ENCODE measurements at places on chromosomes 12 and 14.

DNA sequence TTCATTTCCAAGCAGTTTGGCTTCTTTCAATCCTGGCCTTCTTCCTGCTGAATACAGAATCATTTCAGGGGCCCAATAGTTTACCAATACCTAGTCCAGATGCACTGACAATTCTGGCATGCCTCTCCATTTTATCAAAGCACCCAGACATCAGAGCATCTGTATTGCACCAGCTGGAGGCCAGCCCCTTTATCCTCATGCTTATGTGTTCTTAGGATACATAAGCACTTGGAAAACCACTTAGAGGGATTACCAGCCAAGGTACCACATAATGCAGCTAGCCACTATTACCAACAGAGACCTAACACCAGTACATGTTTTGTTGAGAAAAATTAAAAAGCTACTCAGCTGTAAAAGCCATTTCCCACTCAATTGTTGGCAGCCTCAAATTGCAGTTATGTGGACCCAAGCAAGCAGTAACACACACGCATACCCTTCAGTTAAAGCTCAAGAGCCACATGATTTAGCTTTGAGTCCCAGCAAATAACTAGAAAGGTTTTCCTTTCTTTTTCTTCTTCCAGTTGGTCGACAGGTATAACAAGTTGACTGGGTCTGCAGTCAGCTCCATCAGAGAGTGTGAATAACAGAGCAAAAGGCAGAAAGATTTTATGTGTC, 263.8 kb downstream of the DIO2 start:
- peak; percentile 16 for DNase-seq

GRCh38 chr12:125458552-125459268, 393.5 kb downstream of the AACS start:
- no peak for DNase-seq

DNA sequence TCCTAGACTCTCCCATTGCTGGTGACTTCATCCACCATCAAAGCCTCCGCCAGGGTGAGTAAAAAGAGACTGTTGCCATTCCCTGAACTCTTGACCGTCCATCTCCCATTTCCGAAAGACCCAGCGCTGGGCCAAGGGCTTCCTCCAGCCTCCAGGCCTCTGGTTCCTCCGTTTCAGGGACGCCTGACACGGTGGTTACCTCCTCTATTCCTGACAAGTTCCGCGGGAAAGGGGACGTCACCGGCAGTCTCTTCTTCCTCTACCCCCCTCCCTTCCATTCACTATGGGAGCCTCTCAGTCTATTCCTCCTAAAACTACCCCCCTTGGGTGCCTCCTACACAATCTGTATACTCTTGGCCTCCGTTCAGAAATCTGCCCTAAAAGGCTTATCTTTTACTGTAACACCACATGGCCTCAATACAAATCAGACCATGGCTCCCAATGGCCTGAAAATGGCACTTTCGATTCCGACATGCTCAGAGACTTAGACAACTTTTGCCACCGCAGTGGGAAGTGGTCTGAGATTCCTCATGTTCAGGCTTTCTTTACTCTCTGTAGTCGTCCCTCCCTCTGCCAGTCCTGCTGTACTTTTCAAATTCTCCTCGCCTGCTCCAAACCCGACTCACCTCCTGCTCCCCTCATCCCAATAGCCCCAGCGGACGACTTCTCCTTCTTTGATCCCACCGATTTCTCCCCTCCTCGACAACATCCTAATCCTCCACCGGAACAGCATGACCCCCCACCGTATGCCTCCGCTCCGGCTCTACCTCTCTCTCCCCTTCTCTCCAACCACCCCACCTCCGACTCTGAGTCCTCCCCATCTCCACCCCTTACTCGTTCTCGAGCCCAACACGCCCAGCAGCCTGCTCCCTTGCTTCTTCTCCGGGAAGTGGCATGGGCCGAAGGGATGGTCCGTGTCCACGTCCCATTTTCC, 70.4 kb downstream of the MOK start:
- DNase-seq = no peak

DNA sequence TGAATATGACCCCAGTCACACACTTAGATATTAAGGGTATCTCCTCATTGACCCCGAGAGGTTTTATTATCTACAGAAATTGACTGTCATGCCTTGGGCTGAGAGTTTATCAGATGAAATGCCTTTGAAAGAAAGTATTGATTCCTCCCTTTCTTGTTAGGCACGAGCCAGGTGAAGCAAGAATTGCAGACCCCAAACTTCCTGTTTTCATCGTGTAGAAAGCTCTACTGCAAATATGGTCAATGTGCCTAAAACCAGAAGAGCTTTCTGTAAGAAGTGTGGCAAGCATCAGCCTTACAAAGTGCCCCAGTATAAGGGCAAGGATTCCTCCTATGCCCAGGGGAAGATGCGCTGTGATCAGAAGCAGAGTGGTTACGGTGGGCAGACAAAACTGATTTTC, 143.9 kb upstream of the FUT8 start:
- no peak for DNase-seq

- no peak for DNase-seq
These were observed 56.3 kb upstream of the KCNA5 start for GRCh38 chr12:4987076-4988046.
